ENCODE measurements at places on chromosomes 7 and 10. TPM values are rescaled to one million over a fixed set of nuclear protein-coding genes. Genes with fewer than 3 reads are reported as not detected.

The LMBR1 gene
- 50.6 TPM for total RNA-seq

- no peak overlapping the region for H3K27ac ChIP-seq
- H3K4me1 ChIP-seq, result peaks cover 21% of the 10 kb centered on the region
- peak; percentile 59 for DNase-seq
- peaks cover 11% of the 10 kb centered on the region for H3K36me3 ChIP-seq
These were observed 16.9 kb downstream of the TCAF1 start for GRCh38 chr7:143884969-143885559.

GRCh38 chr7:10889266-10889898, 84.3 kb upstream of the PHF14 start:
- H3K36me3 ChIP-seq, result no peaks in the 10 kb centered on the region
- peak; percentile 55 for DNase-seq
- no peaks in the 10 kb centered on the region for H3K27me3 ChIP-seq
- H3K27ac ChIP-seq, result no peak overlapping the region
- H3K4me1 ChIP-seq, result peaks cover 11% of the 10 kb centered on the region

- H3K27me3 ChIP-seq, result no peaks in the 10 kb centered on the region
- H3K4me3 ChIP-seq, result peak overlapping the region; percentile 17
- H3K4me1 ChIP-seq, result peaks cover 17% of the 10 kb centered on the region
- no peak for DNase-seq
- H3K36me3 ChIP-seq, result peaks cover 15% of the 10 kb centered on the region
These were observed 997 bp upstream of the ZNF138 start for GRCh38 chr7:64793106-64793755.

- H3K4me1 ChIP-seq, result peaks cover 57% of the 10 kb centered on the region
- H3K27ac ChIP-seq, result peak overlapping the region; percentile 82
- no peaks in the 10 kb centered on the region for H3K27me3 ChIP-seq
- peak; percentile 62 for DNase-seq
These were observed 341.5 kb upstream of the AOAH start for GRCh38 chr7:37065779-37066271.

DNA sequence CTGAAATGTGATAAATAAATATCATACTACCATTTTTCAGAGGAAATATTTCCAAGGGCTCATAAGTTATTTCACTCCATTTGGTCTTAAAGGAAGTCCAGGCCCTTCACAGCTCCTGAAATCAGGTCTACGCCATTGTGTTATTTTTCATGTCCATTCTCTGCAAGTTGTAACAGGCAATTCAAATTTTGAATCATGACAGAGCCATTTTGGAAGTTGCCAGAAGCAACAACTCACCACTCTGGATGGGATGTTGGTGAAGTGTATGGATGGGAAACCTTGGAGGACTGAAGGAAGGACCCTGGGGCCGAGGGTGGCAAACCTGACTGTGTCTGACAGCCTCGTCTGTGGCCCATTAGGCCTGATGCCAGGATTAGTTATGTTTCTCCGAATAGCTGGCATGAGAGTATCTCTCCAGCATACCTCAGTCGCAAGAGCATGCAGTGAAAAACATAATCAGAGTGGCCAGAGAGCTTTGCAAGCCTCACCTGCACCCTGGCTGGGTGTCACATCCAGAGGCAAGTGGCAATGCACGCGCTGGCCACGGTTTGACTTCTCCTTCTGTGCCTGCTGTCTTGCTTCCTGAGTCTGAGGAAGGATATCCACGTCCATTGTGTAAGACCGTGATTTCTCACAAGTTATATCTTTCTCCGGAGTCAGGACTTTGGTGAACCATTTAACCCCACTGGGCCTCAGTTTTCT, 87.1 kb downstream of the NRP1 start:
- H3K4me3 ChIP-seq, result no peak overlapping the region
- H3K27me3 ChIP-seq, result no peaks in the 10 kb centered on the region
- peaks cover 68% of the 10 kb centered on the region for H3K4me1 ChIP-seq
- H3K27ac ChIP-seq, result no peak overlapping the region
